ENCODE measurements at places on chromosomes 11 and 22.

GRCh38 chr11:62676698-62677097 lies 2.2 kb downstream of the UBXN1 start:
- DNase-seq = no peak

DNA sequence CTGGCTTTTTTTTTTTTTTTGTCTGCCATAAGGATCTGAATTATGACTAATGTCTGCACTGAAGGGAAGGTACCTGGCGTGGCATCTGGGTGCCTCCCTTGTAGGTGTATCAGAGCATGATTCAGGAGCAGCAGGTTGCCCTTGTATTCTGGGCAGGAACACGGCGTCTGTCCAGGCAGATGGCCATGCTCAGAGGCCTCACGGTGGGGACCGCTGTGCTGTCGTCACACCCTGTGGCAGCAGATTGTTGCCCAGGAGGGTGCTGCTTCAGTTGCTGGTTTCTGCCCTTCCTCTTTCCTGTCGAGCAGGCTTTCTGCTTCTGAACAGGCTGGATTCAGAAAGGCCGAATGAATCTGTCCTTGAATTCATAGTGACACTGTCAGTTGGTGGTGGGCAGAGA lies 11.0 kb downstream of the ZNRF3 start:
- no peak for DNase-seq

GRCh38 chr11:126498281-126498680 lies 142.8 kb downstream of the ST3GAL4 start:
- no peak for DNase-seq

DNA sequence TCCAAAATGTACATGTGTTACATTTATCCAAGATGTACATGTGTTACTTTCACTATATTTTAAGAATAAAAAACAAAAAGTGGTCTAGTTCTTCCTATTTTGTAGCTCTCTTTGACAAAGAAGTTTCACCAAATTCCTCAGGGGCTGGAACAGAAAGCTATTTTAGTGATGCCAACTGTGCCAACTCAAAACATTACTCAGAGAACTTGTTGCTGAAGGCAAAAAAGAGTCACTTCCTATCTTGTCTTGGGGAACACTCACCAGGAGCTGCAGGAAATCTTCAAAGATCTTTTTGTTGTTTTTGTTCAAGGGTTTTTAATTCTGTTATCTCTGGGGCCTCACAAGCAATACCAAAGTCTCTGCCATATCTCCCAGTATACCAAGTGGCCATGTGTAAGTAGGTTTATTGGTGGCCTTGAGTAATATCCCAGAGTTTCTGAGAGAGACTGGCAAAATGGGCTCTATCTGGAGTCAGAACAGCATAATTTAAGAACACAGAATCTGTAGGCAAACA lies 13.6 kb upstream of the EED start:
- DNase-seq = no peak

GRCh38 chr11:15180212-15180792 lies 65.6 kb downstream of the INSC start:
- no peak for DNase-seq

DNA sequence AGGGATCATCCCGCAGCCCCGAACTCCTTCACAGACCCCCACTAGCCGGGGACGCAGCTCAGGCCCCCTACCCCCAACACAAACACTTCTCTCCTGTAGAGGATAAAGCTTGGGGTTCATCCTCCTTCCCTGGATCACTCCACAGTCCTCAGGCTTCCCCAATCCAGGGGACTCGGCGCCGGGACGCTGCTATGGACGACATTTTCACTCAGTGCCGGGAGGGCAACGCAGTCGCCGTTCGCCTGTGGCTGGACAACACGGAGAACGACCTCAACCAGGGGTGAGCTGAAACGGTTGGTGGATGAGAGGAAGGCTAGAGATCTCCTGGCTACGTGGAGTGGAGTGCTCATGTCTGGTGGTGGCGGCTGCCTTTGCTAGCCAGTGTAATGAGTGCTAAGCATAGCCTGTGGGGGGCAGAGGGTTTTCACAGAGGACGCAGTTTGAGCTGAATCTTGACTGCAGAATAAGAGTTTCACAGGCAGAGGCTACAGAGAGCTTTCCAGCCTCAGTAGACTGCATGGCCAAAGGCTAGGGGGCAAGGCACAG lies 580 bp downstream of the ILK start:
- DNase-seq = no peak

GRCh38 chr11:26753723-26754504 lies 32.1 kb upstream of the SLC5A12 start:
- DNase-seq = no peak

- no peak for DNase-seq
Observed at GRCh38 chr11:15114501-15115475, at the start of gene INSC. TSS of gene INSC (plus strand) at chr11:15114923. CDS start at chr11:15149175, 34,252 bp downstream.

DNA sequence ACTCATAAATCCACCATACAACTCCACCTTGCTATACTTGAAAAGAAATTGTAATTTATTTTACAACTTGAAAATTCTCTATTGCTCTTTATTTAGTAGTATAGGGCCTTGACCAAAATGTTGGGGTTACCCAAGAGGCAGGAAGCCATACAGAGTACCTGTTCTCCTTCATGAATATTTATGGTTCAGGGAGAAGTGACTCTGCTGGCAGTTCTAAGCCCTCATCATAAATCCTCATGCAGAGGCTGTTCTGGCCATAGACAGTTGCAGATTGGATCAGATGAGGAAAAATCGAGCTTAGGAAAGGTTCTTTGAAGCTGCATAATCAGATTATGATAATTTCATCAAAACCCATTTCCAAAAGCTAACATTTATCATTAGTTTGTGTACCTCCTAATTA lies 449.4 kb upstream of the TENM4 start:
- no peak for DNase-seq

- DNase-seq = no peak
Observed at GRCh38 chr11:44690651-44691050, 36.1 kb upstream of the TSPAN18 start.

All from kidney epithelial cell (primary cell).